ENCODE measurements at places on chromosomes 3 and 15.

GRCh38 chr3:15207836-15208504 lies 1.9 kb downstream of the CAPN7 start:
- DNase-seq: no peak

DNA sequence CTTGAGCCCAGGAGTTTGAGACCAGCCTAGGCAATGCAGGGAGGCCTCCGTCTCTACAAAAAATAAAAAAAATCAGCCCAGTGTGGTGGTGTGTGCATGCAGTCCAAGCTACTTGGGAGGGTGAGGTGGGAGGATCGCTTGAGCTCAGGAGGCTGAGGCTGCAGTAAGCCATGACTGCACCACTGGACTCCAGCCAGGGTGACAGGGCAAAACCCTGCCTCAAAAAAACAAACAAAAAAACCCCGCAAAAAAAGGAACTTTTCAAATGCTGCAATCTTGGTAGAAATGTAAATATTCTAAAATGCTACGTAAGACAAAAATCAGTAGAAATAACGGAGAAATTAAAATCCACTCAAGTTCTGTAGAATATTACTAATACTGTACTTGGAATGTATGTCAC lies 108.1 kb upstream of the MELTF start:
- no peak for DNase-seq

- DNase-seq: no peak
These were observed 1.1 kb upstream of the CSK start for GRCh38 chr15:74780523-74781430.

DNA sequence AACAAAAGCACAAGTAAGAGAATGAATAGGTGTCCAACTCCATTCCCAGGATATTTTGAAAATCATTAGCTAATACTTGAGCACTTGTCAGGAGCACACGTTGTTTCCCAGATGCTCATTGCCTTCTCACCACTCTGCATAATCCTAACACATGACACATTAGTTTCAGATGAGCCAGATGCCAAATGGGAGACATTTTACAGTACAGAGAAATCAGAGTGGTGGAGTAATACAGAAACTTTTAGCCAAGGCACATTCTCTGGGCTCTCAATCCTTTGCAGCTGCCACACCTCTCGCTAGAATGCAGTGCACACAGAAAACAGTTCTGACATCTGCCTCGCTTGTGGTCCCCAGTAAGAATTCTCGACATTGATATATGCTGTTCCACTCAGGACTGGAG lies 76.6 kb downstream of the P3H2 start:
- DNase-seq: no peak
